ENCODE measurements at places on chromosomes 1 and 21. TPM values are rescaled to one million over a fixed set of nuclear protein-coding genes. Genes with fewer than 3 reads are reported as not detected.
A peak's percentile ranks its signal among the peaks of the same experiment; 100 is the strongest.

- no peaks in the 10 kb centered on the region for H3K36me3 ChIP-seq
- H3K27ac ChIP-seq = peak overlapping the region; percentile 61
- no peaks in the 10 kb centered on the region for H3K27me3 ChIP-seq
- peaks cover 47% of the 10 kb centered on the region for H3K4me1 ChIP-seq
These were observed 2.0 kb upstream of the PIP5K1A start for GRCh38 chr1:151196292-151196800.

The S100A8 gene
- total RNA-seq = 26.6 TPM

The BTG2 gene
- 73.7 TPM for total RNA-seq

- H3K27ac ChIP-seq = peak overlapping the region; percentile 98
- H3K4me3 ChIP-seq = peak overlapping the region; percentile 99
- no peaks in the 10 kb centered on the region for H3K36me3 ChIP-seq
- no peaks in the 10 kb centered on the region for H3K27me3 ChIP-seq
- peak; percentile 71 for DNase-seq
These were observed 5.7 kb downstream of the AHDC1 start for GRCh38 chr1:27598295-27598687.

The UTS2 gene
- total RNA-seq = not detected
